MV-4-11 (cell line): ENCODE measurements at places on chromosomes 7 and 10.

GRCh38 chr7:111029574-111030251, 61.2 kb upstream of the LRRN3 start:
- peak; percentile 74 for DNase-seq

DNA sequence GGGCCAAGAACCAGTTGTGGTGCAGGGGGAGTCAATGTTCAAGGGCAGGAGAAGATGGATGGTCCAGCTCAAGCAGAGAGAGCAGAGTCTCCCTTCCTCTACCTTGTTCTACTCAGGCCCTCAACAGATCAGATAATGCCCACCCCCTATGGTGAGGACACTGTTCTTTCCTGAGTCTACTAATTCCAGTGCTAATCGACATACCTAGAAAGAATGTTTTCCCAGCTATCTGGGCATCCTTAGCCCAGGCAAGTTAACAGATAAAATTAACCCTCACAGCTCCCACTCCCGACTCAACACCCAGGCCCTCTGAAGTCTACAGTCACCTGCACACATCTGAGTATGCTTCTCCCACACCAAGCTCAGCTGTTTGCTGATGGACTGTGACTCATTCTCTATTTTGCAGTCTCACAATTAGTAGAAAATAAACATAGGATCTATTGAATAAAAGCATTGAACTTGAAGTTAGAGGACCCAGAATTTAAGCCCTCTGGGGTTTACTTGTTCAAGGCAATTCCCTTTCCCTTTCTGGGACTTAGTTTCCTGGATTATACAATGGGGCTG, 17.1 kb downstream of the COL13A1 start:
- DNase-seq, result no peak

GRCh38 chr7:159027789-159028507, 116.7 kb downstream of the VIPR2 start:
- DNase-seq, result no peak

DNA sequence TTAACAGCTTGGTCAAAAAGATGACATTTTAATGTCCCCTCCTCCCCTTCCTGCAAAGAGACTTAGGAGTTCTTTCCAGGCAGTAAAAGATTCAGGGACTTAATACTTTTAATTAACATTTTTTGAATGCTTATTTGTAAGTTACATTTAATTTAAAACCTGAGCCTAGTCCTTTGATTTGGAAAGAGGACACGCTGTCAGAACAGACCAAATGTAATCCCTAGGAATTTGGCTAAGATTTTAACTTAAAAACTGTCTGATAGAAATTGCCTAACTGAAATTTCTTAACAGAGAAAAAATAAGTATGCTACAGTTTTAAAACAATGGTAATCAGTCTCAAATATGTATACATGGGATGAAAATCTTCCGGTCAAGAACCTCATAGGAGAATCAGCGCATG, 98.5 kb downstream of the NRP1 start:
- DNase-seq, result no peak
